Immature natural killer cell (primary cell): ENCODE measurements at places on chromosomes 3 and 15. TPM values are rescaled to one million over a fixed set of nuclear protein-coding genes. Genes with fewer than 3 reads are reported as not detected.

DNA sequence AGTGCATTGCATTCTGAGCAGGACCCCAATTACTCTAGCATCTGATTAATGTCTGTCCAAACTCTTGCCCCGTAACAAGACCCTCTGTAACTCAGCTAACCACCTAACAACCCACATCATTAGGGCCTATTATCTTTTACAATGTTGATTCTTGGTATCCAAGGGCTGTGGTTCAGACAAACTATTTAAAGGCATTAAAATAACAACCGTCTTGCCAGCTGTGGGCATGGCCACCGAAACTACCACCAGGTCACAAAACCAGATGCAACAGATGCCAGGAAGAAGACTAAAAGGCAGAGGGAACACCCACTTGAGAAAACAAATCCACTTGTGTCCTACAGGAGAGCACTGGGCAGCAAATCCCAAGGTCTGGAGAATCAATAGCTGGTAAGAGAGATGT lies 262.9 kb downstream of the ERC2 start:
- no peak for DNase-seq

Gene CD96
- 217 TPM for polyA plus RNA-seq

- DNase-seq = no peak
These were observed 49.2 kb downstream of the CTXND1 start for GRCh38 chr15:80202641-80203360.

DNA sequence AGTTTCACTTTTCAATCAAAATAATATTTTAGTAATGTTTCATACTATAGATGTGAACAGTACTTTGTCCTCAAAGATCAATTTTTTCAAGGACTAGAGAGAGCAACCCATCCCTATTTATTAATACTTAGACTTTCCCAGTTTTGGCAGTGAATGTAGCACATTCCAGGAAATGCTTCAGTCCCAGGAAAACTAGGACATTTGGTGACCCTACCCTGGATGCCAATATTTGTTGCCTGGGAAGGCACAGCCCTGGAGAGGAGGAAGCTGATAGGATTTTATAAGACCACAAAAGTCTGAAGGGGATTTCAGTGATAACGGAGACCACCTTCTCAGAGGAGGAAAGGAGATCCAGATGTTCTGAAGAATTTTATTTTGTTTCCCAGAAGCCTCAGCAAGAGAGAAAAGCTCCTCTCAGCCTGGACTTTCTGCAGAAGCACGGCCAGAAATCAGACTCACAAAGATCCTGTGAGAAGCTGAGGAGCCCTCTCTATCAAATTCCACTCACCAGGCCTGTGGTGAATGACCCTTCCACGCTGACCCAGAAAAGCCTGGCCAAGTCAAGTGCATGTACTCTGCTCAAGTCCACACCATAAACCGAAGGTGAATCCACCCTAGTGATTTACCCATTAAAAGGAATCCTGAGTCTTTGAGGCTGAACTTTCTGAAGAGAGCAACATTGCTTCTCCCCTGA lies 87.7 kb upstream of the ABHD17C start:
- DNase-seq = no peak

Gene CSPG4
- 0.12 TPM for polyA plus RNA-seq
